Motor neuron (in vitro differentiated cells): ENCODE measurements at places on chromosomes 3 and 15. TPM values are rescaled to one million over a fixed set of nuclear protein-coding genes. Genes with fewer than 3 reads are reported as not detected.

Gene PLA2G4D
- total RNA-seq = 0.19 and 0.28 TPM in 2 replicates

- ATAC-seq = no peak
These were observed 16.9 kb upstream of the RBPMS2 start for GRCh38 chr15:64792282-64792681.

Gene CHDH
- 0.64 and 0.82 TPM in 2 replicates for total RNA-seq

DNA sequence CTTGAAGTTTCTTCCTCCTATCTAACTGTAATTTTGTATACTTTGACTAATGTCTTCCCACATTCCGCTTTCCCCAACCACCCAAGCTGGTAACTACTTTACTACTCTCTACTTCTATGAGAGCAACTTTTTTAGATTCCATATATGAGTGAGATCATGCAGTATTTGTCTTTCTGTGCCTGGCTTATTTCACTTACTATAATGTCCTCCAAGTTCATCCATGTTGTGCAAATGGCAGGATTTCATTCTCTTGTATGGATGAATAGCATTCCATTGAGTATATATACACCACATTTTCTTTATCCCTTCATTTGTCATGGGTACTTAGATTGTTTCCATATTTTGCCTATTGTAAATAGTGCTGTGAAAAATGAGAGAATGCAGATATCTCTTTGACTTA lies 78.5 kb upstream of the CCNL1 start:
- no peak for ATAC-seq

GRCh38 chr15:54722342-54722986 lies 474.3 kb downstream of the RSL24D1 start:
- ATAC-seq = no peak

Gene CCR1
- 0.33 and 0.44 TPM in 2 replicates for total RNA-seq

Gene CELF6
- total RNA-seq = 0.97 and 2.1 TPM in 2 replicates

DNA sequence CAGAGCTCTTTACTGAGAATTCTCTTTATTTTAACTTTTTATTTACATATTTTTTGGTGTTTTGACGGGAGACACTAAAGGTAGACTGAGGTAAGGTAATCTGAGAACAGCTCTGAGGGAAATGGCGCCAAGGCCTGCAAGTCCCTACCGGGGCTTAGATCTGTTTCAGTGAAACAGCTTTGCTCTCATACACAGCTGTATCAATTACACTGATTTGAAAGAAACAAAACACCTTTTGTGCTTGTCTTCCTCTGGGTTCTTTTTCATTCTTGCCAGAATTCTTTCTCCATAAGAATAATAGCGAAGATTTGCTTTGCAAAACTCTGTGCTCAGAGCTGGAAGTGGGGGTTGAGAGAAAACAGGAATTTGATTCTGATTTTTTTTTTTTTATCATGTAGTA lies 79.5 kb upstream of the PEX5L start:
- ATAC-seq = no peak

Gene EFL1
- total RNA-seq = 12.9 and 14.0 TPM in 2 replicates

GRCh38 chr3:120563356-120564022 lies 32.6 kb upstream of the NDUFB4 start:
- ATAC-seq = no peak

- no peak for ATAC-seq
These were observed 16.8 kb downstream of the HACD2 start for GRCh38 chr3:123568034-123568433.

GRCh38 chr15:80549654-80550053 lies 145.5 kb upstream of the ABHD17C start:
- no peak for ATAC-seq

- ATAC-seq = no peak
These were observed 23.7 kb downstream of the STAG1 start for GRCh38 chr3:136728473-136728872.

DNA sequence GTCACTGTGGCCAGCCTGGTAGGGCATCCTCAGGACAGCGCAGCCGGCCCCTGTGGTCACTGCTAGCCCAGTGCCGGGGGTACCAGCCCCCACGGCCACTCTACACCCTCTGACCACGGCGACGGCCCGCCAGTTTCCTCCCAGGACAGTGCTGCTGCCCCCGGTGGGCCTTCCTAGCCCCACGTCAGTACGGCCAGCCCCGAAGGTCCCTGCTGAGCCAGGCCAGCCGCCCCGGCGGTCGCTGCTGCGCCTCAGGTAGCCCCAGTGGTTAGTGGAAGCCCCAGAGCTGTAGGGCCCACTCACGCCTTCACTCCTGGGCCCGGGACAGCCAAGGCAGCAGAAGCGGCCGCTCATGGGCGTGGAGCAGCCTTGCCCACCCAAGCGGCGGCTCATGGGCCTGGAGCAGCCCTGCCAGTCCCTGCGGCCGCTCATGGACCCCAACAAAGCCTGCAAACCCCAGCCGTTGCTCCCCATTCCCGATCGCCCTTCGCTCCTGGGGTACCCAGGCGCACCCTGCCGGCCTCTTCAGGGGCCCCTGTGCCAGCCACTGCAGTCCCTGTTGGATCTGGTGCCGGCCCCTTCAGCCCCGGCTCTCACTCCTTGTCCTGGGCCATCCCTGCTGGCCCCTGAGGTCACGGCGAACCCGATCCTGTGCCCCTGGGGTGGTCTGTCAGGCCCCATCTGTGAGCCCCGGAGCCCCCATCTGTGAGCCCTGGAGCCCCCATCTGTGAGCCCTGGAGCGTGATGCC lies 9.5 kb upstream of the ROPN1B start:
- ATAC-seq = no peak

GRCh38 chr3:81439108-81439507 lies 322.3 kb downstream of the GBE1 start:
- peak; percentile 41 for ATAC-seq

DNA sequence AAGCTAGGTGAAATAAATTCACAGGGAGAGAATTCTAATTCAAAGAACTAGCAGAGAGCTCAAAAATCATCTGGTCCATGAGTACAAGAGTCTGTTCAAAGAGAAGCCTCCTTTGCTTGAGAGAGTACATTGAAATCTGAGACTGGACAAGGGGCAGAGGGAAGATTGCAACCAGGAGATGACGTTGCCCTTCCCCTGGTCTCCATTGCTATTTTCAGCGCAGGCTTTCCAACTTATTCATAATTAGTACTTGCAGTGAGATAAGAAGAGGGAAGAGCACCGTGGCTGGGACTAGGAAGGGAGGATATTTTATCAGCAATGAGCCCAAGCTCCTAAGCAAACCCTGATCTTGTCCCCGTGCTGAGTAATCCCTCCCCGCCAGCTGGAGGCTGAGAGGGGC lies 251.8 kb upstream of the RORA start:
- no peak for ATAC-seq

GRCh38 chr3:71468311-71469137 lies 115.0 kb downstream of the FOXP1 start:
- peak; percentile 87 for ATAC-seq

Gene GXYLT2
- 0.22 and 0.31 TPM in 2 replicates for total RNA-seq

Gene ZNF385D
- total RNA-seq = 8.0 and 9.8 TPM in 2 replicates

- ATAC-seq = no peak
These were observed 97.1 kb upstream of the SPATA16 start for GRCh38 chr3:173238091-173238490.

- no peak for ATAC-seq
These were observed 372.1 kb upstream of the NR2F2 start for GRCh38 chr15:95958382-95958781.

GRCh38 chr3:147843331-147843730 lies 434.2 kb downstream of the ZIC1 start:
- ATAC-seq = no peak

DNA sequence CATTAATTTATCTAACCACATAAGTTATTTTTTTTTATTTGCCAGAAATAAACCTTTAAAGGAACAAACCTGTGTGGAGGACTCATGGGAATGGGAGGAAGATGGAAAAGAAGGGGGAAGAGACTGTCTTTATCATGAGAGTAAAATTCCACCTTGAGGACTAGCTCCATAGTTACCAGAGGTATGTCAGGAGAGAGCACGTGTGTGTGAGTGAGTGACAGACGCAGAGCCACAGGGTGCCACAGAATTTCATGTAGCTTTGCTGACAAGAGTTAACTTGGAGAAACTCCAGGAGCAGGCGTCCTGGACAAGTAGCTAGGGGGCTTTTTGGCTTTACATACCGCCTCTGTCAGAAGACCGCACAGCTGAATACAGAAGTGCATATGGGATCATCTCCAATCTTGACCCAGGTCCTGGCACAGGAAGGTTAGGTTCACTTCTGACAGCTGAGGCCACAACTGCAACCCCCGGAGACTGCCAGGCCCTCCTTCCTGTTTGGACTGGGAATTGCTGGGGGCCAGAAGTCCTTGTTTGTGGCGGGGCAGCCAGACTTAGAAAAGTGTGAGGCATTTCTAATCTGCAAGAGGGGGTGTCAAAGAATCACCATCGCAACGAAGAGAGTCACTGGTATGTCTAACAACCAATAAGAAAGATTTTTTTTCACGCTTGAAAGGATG lies 197.8 kb upstream of the TPM1 start:
- ATAC-seq = no peak

Gene ADAMTS17
- 0.33 and 0.69 TPM in 2 replicates for total RNA-seq

DNA sequence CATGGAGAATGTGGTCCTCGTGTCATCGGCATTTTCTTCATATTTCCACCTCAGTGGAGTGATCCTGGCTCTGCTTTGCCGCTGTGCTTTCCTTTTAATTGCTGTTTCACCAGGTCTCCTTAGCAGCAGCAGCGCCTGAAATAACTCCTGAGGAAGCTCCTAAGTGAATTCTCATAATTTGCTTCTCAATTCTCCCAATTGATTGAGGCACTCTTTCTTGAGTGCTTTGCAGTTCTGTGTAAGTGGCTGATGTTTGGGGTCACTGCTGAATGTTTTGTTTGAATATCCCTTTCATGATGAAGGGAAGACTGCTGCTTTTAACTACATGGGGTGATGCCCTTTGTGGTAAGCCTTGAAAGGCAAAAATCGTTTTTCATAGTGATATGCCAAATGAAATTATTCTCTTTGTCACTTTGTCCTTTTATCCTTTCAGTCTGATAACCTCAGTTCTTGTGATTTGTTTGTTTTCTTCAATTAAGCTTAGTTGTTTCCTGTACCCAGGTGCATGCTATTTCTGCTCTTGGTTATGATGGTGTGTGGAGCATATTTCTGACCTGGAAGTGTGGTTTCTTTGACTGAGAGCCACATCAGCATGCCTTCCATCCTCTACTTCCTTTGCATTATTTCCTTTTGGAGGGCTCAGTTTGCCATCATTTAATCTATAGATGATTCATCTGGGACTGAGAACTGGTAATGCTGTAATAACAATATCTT lies 36.7 kb downstream of the HMG20A start:
- no peak for ATAC-seq

DNA sequence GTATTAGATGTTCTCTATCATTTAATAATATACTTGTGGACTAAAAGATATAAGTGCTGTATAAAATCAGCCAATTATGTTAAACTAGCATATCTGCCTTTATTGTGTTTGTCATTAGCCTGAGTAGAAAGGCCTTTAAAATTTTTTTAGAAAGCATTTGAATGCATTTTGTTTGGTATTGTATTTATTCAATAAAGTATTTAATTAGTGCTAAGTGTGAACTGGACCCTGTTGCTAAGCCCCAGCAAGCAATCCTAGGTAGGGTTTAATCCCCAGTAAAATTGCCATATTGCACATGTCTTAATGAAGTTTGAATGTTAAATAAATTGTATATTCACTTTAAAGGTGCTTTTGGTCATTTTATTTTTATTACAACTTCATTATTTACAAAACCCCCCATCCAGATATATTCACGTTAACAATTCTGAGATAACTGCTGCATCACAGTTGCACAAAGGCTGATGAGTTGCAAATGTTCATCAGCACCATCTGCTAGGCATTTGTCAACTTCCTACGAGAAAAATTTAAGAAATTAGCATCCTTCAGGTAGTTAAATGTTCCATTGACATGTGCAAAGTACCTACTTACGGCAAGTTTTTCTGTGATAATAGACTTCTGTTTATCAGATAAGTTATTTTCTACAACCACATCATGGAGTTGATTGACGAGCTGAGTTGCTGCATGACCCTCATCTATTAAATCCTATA lies 6.3 kb downstream of the EIF4A2 start:
- no peak for ATAC-seq
